ENCODE measurements at places on chromosomes 1 and 21.

GRCh38 chr1:162293073-162293692 lies 83.5 kb downstream of the SPATA46 start:
- DNase-seq = no peak

DNA sequence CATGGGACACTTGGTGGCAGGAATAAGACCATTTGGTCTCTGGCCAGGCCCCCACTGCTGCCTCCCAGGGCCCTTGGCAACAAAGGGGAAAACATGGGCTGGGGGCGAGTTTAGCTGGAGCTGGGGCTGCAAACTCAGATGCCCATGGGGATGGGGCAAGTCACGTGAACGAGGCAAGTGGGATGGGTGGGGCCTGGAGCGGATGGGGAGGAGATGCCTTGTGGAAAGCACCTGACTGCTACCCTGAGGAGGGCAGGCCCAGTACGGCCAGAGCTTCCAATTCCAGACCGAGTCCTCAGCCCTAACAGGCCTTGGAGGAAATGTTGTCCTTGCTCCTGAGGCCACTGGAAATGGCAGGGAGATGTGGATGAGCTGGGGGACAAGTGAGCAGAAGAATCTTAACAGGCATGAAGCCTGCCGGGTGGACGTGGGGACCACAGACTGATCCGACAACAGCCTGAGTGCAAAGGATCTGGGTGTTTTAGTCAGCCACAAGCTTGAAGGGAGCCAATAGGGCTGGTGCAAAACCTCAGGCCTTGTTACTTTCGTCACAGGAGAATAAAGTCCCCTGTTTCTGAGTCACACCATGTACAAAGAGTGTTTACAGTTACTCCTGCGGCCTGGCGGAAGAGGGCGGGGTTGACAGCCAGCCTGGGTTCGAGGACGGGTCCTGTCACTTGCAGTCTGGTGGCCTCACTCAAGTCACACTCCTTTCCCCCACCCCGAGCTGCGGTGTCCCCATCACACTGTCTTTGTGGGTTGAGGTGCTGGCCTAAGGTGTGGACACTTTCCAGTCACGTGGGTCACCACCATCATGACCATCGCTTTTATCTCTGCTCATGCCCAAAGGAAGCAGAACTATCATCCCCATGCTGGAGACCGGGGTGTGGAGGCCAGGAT lies 19.1 kb downstream of the RUNX3 start:
- peak; percentile 18 for DNase-seq

- DNase-seq = no peak
Observed at GRCh38 chr1:162562470-162562828, 927 bp downstream of the UAP1 start.

DNA sequence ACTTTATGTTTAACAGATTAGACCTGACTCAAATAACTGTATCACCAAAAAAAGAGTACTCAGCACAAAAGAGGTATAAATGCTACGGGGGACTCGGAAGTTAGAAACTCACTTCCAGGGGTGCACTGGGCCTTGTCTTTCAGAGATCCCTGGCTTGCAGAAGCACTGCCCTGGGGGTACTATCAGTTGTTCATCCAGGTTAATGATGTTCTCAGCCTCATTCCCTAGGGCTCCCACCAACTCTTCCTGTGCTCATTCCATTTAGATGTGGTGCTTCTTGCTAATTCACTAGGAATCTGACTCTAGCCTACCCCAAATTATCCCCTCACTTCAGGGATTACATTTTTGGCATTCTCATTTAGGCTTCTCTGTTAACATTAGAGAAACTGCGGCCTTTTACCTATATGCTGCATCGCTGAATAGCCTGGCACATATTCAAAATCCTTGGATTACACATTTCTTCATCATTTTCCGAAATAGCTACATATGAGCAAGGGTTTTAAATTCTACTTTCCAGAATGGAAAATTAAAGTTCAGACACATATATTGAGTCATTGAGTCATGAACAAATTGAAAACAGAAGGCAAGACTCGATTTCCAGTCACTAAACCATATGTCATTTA lies 338.5 kb downstream of the KCTD3 start:
- no peak for DNase-seq

GRCh38 chr1:2322581-2323211 lies 68.7 kb downstream of the MORN1 start:
- DNase-seq = no peak

DNA sequence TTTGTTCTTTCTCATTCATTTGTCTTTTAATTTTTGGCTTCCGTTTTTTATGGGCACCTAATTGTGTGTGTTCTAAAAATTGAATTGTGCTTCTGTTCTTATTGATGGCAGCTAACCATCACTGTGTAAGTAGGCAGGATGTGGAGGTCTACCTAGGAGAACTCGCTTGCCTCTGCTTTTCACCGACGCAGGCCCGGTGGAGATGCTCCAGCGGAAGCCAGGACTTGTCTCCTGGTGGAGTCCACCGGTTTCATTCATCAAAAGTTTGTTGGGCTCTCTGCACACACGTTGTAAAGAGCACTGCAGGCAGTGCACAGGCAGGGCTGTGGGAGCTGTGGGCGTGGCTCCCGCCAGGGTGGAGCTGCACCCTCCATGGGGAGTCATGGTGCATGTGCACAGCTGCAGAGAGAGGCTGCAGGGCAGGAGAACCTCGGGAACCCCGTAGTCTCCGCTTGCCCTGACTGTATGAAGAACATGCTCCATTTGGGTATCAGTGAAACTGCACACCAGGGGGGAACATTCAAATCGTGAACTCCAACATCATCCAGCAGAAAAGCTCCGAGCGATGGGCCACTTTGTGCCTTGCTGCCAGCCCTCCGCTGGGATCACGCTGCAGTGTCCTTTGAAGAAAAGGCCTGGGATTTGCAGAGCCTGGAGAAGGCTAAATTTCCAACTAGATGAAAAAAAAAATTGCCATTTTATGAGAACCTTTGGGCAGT lies 6.0 kb upstream of the C1orf174 start:
- no peak for DNase-seq

GRCh38 chr21:16514316-16514715 lies 784.5 kb downstream of the USP25 start:
- no peak for DNase-seq

DNA sequence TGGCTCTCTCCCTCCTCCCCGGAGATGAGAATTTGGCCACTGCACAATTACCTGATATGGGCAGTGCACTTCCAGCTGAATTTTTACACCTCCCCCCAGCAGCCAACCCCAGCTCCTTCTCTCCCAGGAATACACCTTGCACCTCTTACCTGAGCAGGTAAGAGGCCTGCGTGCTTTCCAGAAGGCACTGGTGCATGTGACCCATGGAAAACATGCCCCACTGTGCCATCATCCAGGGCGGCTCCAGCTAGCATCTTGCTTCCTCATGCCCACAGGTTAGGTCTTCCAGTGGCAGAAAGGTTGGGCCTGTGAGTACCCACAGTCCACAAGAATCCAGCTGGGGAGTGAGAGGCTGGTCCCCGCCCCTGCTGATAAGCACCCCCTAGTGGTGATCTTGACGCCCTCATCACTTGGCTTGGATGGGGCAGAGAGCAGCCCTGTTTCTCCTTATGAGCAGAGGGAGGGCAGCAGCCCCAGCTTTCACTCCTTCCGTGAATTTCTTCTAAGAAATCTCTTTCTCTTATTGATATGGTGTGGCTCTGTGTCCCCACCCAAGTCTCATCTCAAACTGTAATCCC lies 57.8 kb downstream of the EDARADD start:
- no peak for DNase-seq

- DNase-seq = no peak
Observed at GRCh38 chr1:54379555-54380289, 26.5 kb downstream of the SSBP3 start.

GRCh38 chr1:187074445-187075048 lies 245.8 kb downstream of the PLA2G4A start:
- no peak for DNase-seq

- DNase-seq = no peak
Observed at GRCh38 chr1:236287757-236288619, 6.2 kb upstream of the ERO1B start.

GRCh38 chr1:217027403-217028080 lies 304.3 kb upstream of the ESRRG start:
- peak; percentile 54 for DNase-seq

DNA sequence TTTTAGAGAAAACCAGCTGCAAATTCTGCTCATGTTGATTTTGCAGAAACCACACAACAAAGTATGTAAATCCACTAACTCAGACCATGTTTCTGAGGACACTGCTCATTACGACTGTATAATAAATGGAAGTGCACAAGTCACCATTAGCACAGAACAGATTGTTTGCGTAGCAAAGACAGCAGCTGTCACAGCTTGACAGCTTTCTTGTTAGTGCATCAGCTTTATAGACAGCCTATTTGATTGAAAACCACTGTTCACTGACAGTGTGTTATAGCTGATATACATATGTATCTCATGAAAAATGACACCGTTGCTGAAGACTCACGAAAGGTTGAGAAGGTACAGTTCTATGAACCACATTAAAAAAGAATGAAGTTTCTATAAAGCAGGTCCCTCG lies 560.2 kb upstream of the ZRANB2 start:
- DNase-seq = no peak

DNA sequence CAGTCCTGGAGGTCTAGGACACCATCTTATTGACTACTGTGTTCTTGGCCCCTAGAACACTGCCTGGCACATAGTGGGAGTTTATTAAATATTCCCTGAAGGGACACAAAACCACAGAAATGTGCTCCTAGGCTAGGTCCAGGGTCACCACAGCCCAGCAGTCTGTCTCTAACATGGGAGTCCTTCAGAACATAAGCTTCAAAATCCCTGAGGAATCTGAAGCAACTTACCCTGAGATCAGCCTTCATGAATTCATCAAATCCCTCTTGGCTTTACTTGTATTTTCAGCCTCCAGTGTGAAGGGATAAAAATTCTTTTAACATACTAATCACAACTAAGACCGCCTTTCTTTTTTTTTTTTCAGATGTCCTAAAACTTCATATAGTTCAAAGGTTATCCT lies 32.7 kb upstream of the BCAR3 start:
- no peak for DNase-seq

GRCh38 chr21:39078322-39079065 lies 104.8 kb downstream of the PSMG1 start:
- no peak for DNase-seq

GRCh38 chr1:168894397-168894903 lies 165.4 kb upstream of the DPT start:
- no peak for DNase-seq

- no peak for DNase-seq
Observed at GRCh38 chr1:52098139-52098871, 42.2 kb downstream of the BTF3L4 start.

DNA sequence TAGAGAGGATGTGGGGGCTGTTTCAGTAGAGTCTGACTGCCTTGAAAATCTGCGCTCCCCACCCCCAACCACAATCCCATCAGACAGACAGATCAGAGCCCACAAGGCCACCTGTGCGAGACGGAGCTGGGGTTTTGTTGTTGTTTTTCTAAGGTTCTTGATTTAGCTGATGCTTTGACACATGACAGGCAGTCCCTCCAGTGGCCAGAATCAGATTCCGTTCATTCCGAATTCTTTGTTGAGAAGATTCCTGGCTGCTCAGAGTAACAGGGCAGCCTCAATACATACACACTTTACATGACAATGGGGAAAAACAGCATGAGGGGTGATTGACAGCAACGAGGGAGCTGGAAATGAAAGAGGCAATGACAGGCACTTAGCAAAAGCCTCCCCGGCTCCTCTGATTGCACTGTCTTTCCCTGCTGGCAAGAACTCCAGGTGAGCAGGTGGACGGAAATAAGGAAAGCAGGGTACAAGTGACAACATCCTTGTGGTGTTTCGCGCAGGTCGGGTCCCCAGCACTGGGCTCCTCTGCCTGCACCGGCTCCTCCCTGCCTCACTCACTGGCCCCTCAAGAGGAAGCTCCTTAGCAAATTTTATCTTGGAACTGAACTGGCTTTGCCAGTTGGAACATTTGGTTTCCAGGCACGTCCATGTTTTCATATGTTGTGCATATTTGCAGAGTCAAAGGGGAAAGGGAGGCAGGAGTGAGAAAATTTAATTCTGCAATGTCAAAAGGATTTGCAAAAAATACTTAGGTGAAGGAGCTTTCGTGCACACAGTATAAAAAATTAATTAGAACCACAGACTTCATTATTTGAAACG lies 148.7 kb downstream of the PGBD5 start:
- no peak for DNase-seq

GRCh38 chr21:40618191-40618973 lies 228.6 kb downstream of the DSCAM start:
- no peak for DNase-seq

DNA sequence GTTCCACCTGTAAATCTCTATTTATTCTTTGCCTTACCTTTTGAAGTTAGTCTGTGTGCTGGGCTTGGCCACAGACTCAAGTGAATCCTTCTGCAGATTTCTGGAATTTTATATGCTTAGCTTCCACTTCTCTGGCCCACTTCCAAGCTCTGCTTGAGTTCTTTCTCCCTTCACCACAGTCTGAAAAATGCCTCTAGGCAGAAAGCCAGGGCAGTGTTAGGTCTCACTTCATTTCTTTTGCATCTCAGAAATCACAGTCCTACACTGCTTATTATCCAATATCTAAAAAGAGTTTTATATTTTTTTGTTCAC lies 48.9 kb downstream of the INKA2 start:
- DNase-seq = no peak

- peak; percentile 83 for DNase-seq
Observed at GRCh38 chr21:42524341-42525028, 10.8 kb downstream of the SLC37A1 start.

GRCh38 chr1:119714583-119714982 lies 2.8 kb downstream of the PHGDH start:
- DNase-seq = no peak

DNA sequence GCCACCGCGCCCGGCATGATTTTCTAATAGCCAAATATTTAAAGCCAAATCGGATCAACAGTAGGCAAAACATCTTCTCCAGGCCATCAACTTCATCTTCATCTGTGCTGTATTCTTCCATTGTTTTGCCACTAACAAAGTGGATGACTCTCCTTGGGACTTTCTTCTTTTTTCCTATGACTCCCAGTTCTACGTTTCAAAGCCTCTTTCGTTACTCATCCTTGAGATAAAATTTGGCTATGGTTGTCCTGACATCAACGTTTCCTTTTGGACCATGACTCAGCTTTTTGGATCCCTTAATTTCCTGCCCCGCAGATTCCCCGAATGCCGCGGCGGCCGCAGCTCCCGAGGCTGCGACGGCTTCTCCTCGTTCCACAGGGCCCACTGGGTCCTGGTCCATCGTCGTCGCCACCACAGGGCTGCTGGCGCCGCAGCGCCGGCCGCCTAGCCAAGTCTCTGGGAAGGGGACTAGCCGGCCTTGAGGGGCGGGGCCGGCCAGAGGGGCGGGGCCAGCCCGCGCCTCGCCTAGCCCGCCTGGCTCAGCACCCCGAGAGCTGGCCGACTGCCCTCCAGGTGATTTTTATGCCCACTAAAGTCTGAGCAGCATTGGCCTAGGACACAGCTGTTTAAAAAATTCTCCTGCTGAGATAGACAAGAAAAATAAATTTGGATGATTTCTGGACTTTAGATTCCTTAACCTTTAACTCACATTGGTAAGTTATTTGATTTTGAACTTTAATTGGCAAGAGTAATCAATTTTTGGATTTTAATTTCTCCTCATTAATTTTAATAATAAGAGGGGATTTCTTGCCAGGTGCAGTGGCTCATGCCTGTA lies 93.9 kb downstream of the ADCY10 start:
- DNase-seq = peak; percentile 28

- DNase-seq = no peak
Observed at GRCh38 chr1:75035536-75035935, 98.7 kb upstream of the LHX8 start.

GRCh38 chr1:34918977-34919561 lies 10.4 kb downstream of the DLGAP3 start:
- DNase-seq = peak; percentile 47

Data from GM06990 (cell line).